Suppressor macrophage treated with lipopolysaccharide for 4 hours (primary cell): ENCODE measurements at places on chromosomes 2 and 18.
A peak's percentile ranks its signal among the peaks of the same experiment; 100 is the strongest.

DNA sequence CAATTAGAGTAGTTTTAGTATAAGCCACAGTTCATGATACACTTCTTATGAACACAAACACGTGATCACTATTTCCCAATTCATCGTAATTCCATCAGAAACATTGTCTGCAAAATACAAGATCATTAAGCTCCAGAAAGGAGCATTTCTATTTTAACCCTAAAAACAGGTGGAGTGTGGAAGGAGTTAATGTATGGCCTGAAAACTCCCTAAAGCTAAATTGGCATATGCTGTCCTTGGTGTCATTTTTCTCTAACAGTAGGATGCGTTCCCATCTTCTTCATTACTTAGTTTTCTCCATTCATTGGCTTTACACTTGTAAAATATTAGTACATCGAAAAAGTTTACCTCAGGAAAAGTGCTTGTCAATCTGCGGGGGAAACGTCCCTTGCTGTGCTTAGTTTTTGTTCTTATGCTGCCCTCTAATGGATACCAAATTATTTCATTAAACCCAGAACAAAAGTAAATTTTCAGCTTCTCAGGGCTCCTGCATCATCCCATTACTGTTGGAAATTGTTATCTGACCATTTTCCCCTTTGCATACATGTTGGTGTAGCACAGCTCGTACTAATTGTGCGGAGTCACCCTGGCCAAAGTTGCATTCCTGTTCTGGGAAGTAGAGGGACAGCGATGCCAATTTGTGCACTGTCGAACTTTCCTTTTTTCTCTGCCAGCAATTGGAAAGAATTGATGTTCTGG lies 153.4 kb downstream of the GPD2 start:
- DNase-seq, result peak; percentile 40

GRCh38 chr2:795531-796041 lies 118.4 kb upstream of the TMEM18 start:
- no peak for DNase-seq

DNA sequence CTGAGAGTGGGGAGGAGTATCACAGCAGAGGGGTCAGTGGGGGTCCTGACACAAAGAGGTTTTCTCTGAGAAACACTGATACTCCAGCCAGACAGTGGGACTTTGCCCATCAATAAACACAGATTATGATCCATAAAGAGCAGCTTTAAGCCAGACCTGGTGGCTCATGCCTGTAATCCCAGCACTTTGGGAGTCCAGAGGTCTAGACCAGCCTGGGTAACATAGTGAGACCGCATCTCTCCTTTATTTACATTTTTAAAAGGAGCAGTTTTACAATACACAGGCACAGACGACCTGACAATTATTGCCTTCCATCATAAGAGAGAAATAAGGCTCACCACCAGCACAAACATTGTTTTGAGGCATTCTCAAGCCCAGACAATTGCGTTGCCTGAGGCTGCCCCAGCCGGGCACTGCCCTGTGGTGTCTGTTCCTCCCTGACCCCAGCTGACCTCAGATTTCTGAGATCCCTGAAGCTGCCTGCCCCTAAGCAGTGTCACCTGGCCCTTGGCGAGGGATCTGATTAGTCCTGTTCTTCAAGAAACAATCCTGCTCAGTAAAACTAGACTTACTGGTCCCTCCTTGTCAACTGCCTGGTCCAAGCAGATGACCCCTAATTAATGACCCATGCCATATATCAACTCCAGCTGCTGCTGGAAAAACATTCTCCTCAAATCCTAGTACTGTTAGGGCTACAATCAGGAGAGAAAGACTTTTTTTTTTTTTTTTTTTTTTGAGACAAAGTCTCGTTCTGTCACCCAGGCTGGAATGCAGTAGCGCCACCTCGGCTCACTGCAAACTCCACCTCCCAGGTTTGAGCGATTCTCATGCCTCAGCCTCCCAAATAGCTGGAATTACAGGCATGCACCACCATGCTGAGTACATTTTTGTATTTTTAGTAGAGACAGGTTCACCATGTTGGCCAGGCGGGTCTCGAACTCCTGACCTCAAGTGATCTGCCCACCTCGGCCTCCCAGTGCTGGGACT lies 59.4 kb upstream of the SOS1 start:
- no peak for DNase-seq

DNA sequence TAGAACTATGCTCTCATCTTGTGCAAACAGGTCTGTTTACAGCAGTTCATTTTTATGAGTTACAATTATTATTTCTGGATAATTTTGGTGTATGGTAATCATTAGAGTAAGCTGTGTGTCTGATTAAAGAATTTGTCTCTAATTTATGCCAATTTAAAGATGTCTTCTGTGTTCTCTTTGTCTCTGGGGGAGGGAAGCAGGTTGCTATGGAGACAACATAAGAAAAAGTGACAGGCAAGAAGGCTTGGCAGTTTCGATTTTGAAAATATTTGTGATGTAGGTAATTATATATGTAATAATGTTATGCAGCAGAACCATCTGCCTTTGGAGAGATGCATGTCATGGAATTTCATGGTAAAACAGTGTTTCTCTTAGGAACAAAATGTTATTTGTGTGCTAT lies 78.2 kb downstream of the SH3RF3 start:
- no peak for DNase-seq

GRCh38 chr2:73333564-73333963 lies 40.2 kb upstream of the EGR4 start:
- no peak for DNase-seq

DNA sequence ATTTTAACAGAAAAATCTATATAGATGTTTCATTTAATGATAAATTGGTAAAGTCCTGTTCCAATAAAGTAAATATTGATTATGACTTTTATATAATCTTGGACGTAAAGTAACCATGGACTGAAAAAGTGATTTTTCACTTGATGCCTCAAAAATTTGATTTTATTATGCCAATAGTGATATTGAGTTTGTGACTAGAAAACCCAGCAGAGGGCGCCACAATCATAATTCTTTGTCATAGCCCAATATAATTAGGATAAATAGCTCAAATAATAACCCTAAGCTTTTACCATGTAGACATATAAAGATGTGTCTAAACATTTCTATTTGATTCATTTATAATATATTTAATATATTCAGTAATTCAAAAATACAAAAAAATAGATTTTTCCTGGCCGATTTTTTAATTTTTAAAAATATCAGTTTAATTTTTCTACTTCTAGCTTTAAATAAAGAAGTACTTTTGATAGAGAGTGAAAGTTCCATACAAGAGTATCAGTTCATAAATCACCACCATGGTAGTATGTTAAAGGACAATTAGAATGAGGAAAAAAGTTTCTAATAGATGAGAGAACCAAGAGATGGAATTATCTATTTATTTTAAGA lies 30.7 kb downstream of the CAMKMT start:
- DNase-seq, result peak; percentile 77
